B cell (primary cell): ENCODE measurements at places on chromosomes 6 and 20.

DNA sequence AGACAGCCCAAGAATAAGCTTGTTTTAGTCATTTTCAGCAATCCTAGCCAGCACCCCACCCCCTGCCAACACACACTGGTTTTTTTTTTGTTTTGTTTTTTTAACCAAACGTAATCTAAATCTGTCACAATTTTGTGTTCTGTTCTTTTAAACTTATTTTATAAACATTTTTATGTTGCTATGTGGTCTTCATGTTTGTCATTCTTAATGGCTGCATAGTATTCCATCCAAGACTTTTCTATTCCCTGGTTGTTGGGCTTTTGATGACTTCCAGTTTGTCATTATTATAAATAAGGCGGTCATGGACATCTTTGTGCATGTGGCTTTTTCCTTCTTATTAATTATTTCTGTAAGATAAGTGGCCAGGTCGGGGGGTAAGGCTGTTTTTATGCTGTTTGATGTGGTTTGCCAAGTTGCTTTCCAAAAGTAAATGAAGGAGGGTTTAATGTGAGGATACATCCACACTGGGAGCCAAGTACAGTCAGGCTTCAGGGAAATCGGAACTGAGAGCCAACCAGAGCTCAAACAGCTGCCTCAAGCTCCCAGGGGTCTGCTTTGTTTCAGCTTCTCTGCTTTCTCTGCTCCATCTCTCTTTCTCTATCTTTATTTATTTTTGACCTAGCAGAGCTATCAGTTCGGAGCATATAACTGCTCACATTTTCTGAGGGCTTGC, 125.8 kb downstream of the VEGFA start:
- no peak for DNase-seq

DNA sequence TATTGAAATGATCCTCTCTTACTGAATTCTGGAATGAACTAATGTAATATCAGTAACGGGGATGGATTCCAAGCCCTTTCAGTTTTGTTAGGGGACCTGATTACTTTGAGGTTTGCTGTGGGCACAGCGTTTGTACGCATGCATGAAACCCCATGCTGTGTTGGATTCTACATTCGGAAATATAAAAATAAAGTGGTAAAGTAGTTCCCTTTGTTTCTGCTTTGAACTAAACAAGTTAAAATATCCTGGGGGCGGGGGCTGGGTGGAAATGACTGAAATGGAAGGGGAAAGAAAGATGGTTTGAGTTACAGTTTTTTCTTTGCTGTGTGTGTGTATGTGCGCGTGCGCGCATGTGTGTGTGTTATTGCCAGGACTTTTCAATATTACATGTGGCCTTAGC, 196.5 kb upstream of the OPRM1 start:
- DNase-seq = no peak

DNA sequence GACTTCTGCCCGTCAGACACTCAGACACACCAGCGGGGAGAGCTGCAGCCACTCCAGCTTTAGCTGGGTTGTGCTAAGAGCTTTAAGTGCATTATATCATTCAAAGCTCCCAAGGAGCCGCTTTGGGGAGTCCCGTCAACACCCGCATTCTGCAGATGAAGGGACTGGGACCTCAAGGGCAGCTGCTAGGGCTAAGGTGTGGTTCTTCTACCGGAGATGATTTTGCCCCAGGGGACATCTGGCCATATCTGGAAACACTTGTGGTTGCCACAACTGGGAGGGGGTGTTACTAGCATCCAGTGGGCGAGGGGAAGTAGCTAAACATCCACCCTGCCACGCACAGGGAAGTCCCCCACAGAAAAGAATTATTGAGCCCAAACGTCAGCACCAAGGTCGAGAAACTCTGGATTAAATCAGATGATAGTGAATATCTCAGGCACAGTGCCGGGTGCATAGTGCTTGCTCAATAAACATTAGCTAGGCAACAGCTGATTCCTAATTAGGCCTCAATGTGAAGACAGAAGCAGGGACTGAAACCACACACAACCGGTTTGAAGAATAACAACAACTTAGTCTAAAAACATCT, 29.6 kb downstream of the PMEPA1 start:
- DNase-seq = peak; percentile 95

DNA sequence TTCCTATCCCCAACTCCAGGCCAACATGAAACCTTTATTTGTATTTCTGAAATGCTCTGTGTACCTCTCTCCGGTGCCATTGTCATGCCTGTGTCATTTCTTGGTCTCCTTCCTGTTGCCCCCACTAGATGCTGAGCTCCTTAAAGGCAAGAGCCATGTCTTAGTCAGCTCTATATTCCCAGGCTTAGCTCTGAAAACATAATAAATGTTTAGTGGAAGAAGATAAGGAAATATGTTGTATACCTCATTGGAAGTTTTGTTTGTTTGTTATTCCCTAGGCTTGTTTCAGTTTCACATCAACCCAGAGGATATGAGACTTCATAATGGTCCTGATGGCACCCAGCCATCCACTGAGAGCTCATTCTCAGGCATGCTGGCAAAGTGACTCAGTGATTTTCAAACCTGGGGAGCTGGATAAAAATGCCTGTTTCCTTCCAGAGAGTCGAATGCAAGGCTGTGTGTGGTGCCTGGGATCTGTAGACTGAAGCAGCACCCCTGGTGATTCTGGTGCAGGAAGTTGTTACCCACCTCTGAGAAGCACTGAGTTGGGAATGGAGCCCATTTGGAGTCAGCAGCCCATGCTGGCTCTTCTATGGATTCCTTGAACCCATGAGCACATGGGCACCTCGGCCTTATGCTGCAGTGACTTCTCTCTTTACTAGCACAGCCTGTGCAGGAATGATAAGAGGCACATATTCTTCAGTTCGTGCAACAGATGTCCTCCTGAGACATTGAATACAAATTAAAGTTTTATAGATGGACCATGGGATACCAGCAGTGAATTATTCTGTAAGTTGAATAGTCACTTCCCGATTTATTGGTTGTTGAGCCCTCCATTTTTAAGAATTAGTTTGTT, 205.2 kb downstream of the FARS2 start:
- no peak for DNase-seq

GRCh38 chr6:46103441-46104115, 26.2 kb upstream of the ENPP4 start:
- DNase-seq = no peak

DNA sequence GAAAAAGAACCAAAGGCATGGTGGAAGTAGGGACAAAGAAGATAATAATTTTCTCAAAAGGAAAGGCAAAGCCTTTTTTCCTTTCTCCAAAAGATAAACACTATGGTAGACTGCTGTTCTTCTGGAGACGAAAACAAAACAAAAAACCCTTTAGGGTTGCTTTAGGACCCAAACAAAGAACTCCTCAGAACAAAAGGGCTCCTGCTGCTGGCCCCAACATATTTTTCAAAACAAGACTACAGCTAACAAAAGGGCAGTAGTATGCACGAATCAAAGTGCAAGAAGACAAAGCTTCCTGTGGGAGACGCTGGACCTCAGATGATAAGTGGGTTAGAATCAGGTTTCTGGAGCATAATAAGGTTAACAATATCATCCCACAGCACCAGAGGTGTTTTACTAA, 15.8 kb downstream of the NCOA5 start:
- DNase-seq = no peak

DNA sequence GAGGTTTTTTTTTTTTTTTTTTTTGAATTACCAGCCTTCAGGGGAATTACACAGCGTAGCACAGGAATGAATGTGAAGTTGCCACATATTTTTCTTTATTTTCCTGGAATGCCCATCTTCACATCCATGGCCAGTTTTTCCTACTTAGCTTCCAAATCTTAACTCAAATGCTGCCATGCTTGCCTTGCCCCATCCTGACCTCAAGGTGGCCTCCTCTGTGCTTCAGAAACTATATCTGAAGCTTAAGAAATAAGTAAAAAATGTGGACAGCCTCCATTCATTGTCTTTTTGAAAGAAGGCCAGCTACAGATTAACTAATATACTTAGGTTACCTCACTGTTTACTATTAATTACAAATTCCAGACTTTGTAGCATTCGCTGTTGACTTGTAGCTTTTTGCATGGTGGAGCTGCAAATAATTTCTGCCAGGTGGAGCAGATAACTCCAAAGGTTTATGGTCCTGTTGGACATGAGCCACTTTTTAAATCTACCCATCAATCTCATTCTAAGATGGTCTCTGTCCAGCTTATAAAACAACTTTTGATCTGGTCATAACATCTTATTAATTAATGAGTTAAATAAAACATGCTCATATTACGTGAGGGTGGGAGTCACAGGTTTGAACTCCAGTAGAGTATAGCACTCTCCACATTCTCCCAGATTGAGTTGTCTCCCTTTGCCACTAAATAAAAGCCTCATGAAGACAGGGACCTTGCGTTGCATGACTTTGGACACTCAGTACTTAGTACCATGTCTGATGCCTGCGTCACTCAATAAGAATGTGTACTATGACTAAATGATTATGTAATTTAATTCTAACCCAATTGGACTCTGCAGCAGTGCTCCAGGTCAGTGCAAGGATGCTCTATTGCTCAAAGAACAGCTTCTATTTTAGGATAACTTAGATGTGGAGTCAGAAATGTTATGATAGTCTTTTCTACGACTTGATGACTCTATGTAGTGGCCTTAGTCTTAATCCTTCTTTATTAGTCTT, 678.6 kb upstream of the CITED2 start:
- DNase-seq = no peak
